Renal cortex interstitium (tissue), 15 donors: ENCODE measurements at places on chromosomes 5 and 9. TPM values are rescaled to one million over a fixed set of nuclear protein-coding genes. Genes with fewer than 3 reads are reported as not detected.

NTNG2 gene
- 0.20 TPM for polyA plus RNA-seq

ENTREP1 gene
- polyA plus RNA-seq, result 6.0 TPM

ST8SIA4 gene
- polyA plus RNA-seq, result 5.1 TPM

EIF4EBP3 gene
- polyA plus RNA-seq, result 14.9 TPM

SLC6A3 gene
- 0.24 TPM for polyA plus RNA-seq

INVS gene
- 26.1 TPM for polyA plus RNA-seq

RMI1 gene
- polyA plus RNA-seq, result 18.2 TPM

NIPAL4 gene
- polyA plus RNA-seq, result 0.32 TPM

SLC36A3 gene
- not detected for polyA plus RNA-seq

DNA sequence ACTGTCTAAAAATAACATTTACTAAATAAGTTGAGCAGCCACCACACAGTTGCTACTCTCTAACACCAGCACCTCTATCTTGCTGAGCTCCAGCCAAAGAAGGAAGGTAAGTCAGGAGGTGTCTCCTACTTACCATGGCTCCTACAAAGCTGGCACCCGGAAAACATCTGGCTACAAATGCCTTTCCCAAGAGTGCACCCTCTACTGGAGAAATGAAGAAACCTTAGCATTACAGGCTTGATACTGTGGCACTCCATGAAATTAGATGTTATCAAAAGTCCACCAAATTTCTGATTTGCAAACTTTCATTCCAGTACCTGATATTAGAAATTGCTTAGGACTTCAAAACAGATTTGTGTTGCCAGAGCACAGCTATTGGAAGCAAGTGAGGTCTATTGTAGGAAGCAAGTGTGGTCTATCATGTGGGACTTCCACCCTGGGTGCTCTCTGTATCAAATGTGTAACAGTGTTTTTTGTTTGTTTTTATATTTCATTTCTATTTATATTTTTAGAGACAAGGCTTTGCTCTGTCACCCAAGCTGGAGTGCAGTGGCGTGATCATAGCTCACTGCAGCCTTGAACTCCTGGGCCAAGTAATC is 25.7 kb upstream of the RFK start:
- DNase-seq, result no peak

DNA sequence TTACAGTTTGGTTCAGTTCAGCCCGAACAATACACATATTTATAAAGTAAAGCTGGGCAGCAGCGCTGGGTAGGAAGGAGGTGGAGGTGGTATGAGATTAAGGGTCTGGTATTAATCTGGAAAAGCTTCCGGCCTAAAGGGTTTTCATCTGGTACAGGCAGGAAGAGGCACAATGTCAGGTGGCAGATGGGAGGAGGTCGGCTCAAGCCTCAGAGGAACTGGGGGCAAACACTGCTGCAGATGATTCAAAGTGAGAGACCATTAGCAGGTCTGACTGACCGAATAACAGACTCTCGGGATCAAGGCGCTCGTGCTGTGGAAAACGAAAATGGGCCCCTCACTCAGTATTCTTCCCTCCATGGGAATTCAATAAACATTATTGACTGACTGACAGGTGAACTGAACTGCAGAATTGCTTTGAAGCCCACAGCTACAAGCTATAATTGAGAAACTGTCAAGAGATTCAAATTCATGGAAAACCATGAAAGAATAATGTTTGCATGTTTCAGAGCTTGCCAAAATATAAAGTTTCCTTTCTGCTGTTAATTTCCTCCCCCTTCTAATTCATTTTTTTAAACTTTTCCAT is 75.3 kb downstream of the TMEM167A start:
- DNase-seq, result no peak

GRCh38 chr9:80491086-80491696 is 919.4 kb downstream of the TLE4 start:
- DNase-seq, result no peak

GRCh38 chr5:95966005-95966404 is 4.4 kb upstream of the ELL2 start:
- no peak for DNase-seq

DNA sequence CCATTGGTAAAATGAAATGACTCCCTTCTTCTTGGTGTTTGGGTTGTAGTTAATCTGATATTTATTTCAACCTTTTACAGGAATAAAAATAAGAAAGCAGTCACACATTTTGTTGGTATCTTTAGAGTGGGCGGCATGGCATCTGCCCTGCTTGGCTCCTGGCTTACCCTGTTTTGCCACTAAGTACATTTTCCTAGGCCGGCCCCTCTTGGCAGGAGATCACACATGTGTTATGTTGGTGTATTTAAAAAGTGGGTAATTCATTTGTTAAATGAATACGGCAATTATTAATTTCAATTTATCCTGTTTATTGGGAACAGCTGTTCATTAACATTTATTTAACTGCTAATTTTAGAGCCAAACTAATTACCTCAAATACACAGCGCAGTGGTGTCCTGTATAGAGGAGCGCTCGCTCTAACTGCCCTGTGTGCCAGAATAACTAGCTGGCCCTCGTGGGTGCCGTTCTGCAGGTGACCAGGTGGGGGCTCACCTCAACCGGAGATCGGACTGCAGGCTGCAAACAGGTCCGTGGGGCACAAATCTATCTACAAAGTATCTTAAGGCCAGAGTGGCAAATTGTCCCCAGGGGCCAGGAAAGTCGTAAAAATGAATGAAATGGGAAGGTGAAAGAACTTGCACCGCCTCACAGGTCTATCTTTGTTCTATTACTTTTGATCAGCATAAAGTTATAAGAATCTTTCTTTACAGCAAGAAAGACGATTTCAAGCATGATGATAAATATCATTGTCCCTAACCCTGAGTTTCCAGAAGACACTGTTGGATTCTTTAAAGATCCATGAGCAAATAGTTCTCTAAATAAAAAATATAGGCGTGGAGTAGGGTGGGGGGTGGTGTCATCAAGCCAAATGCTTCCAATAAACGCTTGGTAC is 26.2 kb upstream of the GPR151 start:
- peak; percentile 29 for DNase-seq

DNA sequence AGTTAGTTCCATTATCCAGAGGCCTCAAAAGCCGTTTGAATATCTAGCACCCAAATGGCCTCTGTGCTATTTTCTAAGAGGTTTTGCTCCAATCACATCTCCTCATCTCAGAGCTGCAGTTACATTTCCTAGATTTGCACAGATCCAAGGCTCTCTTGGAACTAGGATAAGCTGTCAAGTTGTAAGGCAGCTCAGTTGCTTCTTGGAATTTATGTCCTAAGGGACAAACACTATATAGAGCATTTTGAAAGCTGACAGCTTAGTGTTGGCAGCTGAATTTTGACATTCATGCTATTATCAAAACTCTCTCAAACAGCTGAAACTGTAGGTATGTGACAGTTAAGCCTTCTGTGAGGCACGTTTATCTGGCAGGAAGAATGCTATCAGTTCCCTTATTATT is 97.0 kb downstream of the MACIR start:
- no peak for DNase-seq

DNA sequence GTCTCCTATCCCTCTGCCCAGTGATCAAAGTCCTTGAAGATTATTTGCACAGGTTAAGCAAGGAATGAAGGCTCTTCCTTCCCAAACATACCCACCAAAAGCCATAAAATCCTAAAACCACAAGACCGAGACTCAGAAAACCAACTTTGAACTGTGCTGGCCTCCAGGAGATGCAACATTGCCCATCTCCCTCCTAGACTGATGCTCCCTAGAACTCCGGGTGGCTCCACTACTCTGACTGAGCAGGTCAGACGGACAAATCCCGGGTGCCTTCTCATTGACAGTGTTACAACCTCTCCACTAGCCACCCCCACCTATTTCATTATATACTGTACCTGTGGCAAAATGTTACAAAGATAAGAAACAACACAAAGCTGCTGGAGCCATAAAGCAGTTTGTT is 110.1 kb downstream of the FANCC start:
- no peak for DNase-seq

GRCh38 chr5:59301727-59302126 is 591.8 kb downstream of the PDE4D start:
- no peak for DNase-seq

- DNase-seq, result no peak
Measured at GRCh38 chr5:149317281-149318048, 27.8 kb upstream of the GRPEL2 start.

GRCh38 chr9:37943345-37944265 is 39.7 kb upstream of the SLC25A51 start:
- no peak for DNase-seq

- peak; percentile 40 for DNase-seq
Measured at GRCh38 chr9:347667-348292, 133.1 kb downstream of the DOCK8 start.

GRCh38 chr9:114375386-114376175 is 12.2 kb downstream of the AKNA start:
- DNase-seq, result no peak

DNA sequence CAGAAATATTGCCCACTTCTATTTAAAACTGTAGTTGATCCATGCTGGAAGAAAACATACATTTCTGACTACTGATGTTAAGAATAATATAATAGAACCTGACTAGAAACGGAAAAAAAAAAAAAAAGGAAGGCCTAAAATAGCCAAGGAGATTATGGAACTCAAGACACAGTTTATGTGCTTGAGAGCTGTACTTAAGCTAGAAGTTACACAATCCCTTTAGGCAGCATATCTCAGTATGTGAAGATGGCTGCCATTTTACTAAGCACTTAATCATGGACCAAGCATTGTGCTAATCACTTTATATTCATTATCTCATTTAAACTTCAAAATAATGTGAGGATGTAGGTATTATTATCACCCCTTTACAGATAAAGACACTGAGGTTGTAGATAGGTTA is 73.0 kb upstream of the NR4A3 start:
- DNase-seq, result no peak

GRCh38 chr5:2685651-2686272 is 65.7 kb downstream of the IRX2 start:
- no peak for DNase-seq

GRCh38 chr9:98339987-98340800 is 84.7 kb upstream of the TBC1D2 start:
- no peak for DNase-seq

GRCh38 chr5:17257705-17258273 is 40.4 kb downstream of the BASP1 start:
- no peak for DNase-seq

DNA sequence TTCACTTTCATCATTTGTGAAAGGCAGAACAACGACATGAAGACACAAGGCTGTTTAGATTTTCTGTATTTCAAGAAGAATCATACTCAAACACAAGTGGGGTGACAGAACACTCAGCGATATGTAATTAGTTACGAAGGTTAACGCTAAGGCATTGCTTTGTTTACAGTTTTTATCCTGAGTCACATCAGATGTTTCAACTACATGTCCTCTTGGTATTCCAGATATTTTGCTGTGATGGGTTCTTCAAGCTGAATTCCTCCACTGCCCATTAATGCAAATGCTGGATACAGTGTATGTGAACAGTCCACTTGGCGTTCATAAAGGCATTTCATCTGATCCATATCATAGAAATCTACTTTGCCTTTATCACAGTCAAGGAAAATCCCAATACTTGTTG is 43.4 kb downstream of the TRIM36 start:
- no peak for DNase-seq

GRCh38 chr9:115444959-115445358 is 327.0 kb upstream of the TNC start:
- DNase-seq, result no peak

DNA sequence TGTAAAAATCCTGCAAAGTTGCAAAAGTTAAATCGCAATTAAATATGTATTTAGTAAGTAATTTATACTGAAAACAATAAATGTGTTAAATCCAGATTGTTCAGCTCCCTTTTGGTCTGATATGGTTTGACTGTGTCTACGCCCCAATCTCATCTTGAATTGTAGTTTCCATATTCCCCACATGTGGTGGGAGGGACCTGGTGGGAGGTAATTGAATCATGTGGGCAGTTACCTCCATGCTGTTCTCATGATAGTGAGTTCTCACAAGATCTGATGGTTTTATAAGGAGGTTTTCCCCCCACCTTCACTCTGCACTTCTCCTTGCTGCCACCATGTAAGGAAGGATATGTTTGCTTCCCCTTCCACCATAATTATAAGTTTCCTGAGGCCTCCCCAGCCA is 140.0 kb downstream of the CDH6 start:
- DNase-seq, result no peak

DNA sequence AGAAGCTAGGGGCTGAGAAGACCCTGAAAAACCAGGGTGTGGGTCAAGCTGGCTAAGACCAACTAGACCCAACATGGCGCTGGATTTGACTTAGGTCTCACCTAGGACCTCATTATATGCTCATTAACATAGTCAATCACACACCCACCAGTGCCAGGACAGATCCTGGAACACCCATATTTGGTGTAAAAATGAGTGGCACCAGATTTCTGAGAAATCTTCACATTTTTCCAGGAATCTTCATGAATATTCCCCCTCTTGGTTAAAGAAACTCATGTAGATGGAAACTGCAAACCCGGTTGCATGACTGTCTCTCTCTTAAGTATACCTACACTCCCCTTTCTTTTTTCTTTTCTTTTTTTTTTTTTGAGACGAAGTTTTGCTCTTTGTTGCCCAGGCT is 17.9 kb upstream of the RAB14 start:
- DNase-seq, result no peak

DNA sequence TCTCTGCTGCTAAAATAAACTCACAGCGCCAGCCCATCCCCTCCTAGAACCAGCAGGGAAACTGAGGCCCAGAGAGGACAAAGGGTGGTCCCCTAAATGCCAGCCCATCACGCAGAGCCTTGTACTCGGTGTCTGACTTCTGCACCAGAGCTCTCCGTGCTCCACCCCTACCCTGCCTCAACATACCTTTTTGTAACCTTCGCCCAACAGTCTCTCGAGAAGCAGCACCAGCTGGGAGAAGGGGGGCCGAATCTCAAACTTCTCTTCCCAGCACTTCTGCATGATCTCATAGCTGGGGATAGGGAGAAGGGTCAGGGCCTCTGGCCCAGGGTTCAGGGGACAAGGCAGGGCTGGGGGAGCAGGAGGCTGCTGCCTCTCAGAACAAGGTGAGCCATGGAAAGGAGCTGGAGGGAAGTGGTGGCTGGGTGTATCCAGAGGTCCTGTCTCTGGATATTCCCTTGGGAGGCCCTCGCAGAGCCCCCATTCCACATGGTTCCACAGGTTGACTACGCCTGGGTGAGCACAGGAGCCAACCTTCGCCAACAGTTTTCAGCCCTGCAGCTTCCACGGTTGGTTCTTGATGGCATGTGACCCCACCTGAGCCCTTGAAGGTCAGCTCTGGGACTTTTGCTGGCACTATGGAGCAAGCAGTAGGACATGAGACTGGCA is 32.3 kb upstream of the CSF1R start:
- DNase-seq, result no peak

DNA sequence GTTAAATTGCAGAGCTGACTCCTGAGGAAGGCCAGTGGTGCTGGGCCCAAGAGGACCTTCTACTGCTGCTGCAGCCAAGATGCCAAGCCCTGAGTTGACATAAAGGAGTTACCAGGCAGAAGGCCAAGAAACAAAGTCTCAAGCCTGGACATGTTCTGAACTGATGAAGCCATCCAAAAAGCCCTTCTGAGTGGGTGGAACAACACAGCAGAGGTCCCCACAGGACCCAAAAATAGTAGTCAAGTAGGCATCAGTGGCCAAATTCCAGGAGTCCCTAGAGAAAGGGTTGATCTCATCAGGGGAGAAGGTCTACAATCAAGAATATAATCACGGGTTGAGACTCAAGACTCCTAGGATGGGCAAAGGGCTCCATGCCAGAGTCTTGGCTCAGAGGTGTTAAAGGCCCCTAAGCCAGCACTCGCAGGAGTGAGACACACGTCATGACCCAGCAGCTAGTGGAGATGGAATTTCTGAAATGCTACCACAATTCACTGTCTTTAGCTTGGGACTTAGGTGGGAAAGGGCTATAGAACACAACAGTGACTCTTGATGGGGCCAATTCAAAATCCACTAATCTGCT is 119.7 kb downstream of the FANCC start:
- no peak for DNase-seq
